ENCODE measurements at places on chromosomes 5 and 9.

DNA sequence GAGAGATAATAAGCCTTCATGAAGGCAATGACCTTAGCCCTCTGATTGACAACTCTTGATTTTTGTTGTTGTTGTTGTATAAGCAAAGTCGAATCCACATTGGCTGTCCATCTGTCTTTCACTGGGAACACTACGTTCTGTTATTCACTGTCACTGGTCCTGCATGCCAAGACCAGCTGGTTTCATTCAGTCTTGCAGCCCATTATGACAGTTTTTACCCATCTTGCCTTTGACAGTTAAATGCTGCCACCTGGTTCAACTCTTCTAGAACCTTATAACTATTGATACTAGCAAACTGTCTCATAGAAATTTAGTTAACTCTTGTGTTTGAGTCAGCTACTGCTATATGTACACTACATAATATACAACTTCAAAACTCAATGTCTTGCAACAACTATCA, 382.3 kb upstream of the CDH10 start:
- no peak for DNase-seq

- no peak for DNase-seq
Measured at GRCh38 chr9:114250235-114250568, 72.7 kb upstream of the ORM1 start.

GRCh38 chr9:122180633-122181032, 20.9 kb downstream of the MORN5 start:
- DNase-seq, result no peak

DNA sequence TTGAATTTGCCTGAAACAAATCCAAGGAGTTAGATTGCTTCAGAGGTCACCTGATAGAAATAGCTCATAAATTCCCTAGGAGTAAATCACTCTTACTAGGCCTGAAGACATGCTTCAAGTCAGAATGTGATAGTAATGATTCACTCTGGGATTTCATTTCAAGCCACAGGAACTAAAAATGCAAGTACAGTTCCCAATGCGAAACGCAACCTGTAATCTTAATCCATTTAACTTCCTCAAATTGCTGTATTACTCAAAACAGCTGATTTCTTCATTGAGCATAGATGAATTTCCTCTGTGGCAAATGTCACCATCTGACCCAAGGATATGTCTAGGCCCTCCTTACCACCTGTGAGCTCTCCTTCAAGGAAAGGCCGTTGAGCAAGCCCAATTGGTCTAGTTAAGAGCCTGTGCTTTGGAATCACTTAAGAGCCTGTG, 32.1 kb upstream of the IL6ST start:
- no peak for DNase-seq

GRCh38 chr9:136321561-136321960, 5.8 kb upstream of the GPSM1 start:
- no peak for DNase-seq

DNA sequence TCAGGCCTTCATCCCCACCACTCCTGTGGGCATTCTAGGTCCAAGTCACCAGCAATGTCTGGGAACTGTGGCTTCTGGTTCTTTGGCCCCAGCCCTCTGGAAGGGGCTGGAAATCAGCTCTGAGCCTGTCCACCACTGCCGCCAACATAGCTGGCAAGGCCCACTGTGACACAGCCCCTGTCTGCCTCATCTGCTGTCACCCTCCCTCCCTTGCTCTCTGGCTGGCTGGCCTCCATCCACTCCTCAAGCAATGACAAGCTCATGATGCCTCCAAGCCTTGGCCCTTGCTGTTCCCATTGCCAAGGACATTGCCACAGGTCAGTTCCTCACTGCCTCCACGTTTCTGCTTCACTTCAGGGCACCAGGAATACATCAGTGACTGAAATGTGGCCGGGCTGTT, 93.7 kb downstream of the LHX2 start:
- DNase-seq, result no peak

DNA sequence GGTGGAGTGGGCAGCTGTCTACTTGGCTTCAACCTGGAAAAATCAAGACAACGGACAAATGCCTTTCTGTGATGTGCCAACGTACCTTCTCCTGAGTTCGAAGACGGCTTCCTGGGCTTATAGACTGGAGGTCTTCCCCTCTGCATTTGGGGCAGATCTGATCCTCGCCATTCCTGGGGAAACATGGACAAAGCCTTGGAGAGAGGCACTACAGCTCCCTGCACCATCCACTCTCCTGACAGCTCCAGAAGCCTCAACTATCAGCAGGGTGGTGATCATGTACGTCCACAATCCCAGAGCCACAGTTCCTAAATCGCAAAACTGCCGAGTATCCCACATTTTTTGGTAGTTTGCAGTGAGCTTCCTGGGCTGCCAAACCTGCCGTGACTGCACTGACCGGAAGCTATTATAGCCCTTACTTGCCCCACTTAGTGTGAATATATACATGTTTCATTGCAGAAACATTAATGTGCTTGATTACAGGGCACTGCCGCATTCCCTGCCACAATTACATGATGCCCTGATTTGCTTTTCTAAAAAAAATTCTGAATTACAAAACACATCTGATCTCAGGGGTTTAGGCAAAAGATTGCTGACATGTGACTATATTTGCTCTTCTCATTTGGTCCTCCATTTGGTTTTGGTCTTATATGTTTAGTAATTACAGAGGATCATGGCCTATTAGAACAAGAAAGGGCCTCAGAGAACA, 2.8 kb downstream of the TRAF1 start:
- DNase-seq, result no peak

DNA sequence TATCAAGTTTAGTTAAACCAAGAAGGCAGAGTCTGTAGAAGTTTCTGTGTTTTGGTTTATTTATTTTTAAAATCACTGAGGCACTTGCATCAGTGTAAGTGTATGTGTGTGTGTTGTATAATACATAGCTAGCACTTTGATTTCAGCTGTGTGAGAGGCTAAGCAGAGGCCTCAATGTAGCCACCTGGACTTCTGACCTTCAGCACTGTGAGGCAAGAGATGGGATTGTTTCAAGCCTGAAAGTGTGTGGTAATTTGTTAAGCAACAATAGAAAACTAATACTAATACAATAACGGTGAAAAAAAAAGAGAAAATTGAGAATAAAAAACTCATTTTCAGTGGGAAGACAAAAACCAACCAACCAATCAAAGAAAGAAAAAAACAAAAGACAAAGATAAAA, 327.3 kb downstream of the CDH18 start:
- no peak for DNase-seq

DNA sequence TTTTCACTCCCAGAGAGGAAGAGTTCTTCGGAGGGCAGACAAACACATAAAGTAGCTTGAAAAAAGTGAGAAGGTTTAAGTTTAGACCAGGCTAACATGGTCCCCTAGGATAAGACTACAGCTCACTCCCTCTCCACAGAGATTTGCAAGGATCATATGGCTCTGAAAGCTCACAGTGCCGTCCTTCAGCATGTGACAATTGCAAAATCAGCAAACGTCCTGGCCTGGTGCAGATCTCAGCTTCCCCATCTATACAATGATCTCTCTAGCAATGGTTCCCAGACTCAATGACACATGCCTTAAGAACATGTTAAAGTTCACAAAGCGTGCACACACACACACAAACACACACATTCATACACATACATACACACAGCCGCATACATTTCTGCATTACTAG, 327.6 kb downstream of the ACTL7B start:
- no peak for DNase-seq

- DNase-seq, result no peak
Measured at GRCh38 chr5:66498791-66499207, 97.4 kb upstream of the MAST4 start.

- DNase-seq, result no peak
Measured at GRCh38 chr9:17578911-17579793, at the start of gene SH3GL2. SH3GL2 (plus strand) TSS chr9:17579066.

GRCh38 chr5:122705851-122706250, 69.0 kb upstream of the SNX2 start:
- no peak for DNase-seq

- DNase-seq, result no peak
Measured at GRCh38 chr9:113948891-113949570, 72.9 kb downstream of the ZNF618 start.

DNA sequence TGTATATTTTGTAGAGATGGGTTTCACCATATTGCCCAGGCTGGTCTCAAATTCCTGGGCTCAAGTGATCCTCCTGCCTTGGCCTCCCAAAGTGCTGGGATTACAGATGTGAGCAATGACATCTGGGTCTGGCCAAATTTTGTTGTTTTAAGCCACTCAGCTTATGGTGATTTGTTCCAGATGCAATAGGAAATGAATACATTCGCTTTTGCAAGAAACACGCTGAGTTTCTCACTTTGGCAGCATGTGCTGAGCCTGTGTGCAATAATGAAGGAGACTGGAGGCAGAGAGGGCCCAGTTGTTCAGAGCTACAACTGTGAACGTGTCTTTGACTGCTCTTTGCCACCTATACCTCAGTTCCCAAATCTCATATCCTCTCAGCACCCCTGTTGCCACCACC, 56.4 kb downstream of the KIF4B start:
- no peak for DNase-seq

- no peak for DNase-seq
Measured at GRCh38 chr9:21688108-21689102, 114.0 kb upstream of the MTAP start.

- DNase-seq, result no peak
Measured at GRCh38 chr5:143170977-143171376, 232.5 kb downstream of the NR3C1 start.

GRCh38 chr9:5853617-5854016, 20.7 kb upstream of the ERMP1 start:
- no peak for DNase-seq

DNA sequence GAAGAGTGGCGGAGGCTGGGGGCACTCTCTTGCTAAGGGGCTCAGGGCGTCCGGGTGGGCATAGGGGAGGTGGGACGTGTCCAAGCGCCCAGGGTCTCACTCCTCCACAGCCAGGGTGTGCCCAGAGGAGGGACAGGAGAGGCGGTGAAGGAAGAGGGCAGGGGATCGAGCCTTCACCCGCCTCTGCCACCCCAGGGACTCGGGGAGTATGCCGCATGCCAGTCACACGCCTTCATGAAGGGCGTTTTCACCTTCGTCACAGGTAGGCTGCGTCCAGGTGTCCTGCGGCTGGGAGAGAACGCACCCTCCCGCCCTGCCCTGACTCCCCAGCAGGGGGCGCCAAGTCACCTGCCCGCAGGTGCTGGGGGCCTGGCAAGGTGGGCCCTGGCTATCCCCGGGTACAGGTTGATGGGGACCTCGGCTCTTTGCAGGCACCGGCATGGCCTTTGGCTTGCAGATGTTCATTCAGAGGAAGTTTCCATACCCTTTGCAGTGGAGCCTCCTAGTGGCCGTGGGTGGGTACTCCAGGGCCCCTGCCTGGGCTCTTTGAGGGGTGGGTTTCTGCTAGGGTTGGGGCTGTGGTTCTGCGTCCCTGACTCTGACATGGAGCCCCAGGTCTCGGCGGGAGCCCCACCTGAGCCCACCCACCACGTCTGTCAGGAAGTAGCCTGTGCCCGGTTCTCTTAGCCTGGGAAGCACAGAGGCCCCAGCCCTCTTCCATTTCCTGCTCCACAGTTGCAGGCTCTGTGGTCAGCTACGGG, 552 bp downstream of the TMEM141 start:
- peak; percentile 52 for DNase-seq
